Peyer's patch (tissue), 4 donors: ENCODE measurements at places on chromosomes 7 and 10. TPM values are rescaled to one million over a fixed set of nuclear protein-coding genes. Genes with fewer than 3 reads are reported as not detected.

ABLIM1 gene
- total RNA-seq: 145 TPM

CNPY1 gene
- not detected for total RNA-seq

NME8 gene
- not detected for total RNA-seq

FKBP6 gene
- total RNA-seq: not detected

GALNT11 gene
- 20.3 TPM for total RNA-seq

LDB3 gene
- total RNA-seq: 9.1 TPM

KEL gene
- total RNA-seq: not detected

CPEB3 gene
- total RNA-seq: 15.2 TPM

TMEM196 gene
- not detected for total RNA-seq

TFPI2 gene
- not detected for total RNA-seq

ALDH18A1 gene
- total RNA-seq: 319 TPM
